ENCODE measurements at places on chromosomes 3 and 15.
A peak's percentile ranks its signal among the peaks of the same experiment; 100 is the strongest.

- no peak for DNase-seq
Measured at GRCh38 chr3:122305818-122306621, 19.0 kb upstream of the CSTA start.

GRCh38 chr15:35080226-35080625 is 4.9 kb downstream of the NANOGP8 start:
- DNase-seq: no peak

DNA sequence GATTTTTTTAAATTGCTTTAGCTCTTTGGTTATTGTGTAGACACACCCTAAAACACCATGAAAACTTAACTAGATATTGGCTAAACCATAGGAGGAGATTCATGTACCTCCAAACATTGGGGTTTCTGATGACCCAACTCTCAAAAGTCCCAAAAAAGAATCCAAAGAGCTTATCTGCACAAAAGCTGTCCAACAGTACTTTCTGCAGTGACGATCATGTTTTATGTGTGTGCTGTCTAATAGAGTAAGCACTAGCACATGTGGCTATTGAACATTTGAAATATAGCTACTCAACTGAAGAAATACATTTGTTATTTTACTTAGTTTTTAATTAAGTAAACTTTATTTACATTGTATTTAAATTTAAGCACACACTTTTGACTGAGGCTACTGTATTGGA is 818.2 kb upstream of the LMCD1 start:
- no peak for DNase-seq

DNA sequence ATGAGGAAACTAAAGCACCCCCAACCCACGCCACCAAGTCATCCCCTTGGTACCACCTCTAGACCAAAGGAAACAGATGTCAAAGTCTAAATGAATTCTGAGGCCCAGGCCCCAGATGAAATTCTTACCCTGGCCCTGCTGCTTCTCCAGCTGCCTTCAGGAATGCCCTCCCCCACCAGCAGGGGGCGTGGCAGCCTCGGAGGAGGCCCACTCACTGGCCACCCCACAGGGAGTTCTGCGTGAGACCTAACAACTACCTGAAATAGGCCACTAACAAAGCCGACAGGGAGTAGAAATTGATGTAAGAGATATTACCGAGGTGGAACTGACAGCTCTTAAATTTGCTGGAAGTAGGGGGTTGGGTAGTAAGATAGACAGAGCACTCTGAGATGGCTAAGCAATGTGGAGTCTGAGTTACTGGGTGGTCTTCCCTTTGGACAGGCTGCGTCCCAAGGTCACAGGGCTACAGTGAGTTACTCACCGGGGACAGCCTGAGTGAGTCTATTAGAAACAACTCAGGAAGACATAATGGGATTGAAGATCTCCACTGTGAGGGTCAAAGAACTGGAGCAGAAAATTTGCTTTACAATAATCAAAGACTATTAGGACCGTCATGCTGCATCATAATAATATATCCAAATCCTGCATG is 240.7 kb downstream of the SHOX2 start:
- DNase-seq: peak; percentile 18

GRCh38 chr3:154235330-154235729 is 89.0 kb downstream of the DHX36 start:
- DNase-seq: no peak

DNA sequence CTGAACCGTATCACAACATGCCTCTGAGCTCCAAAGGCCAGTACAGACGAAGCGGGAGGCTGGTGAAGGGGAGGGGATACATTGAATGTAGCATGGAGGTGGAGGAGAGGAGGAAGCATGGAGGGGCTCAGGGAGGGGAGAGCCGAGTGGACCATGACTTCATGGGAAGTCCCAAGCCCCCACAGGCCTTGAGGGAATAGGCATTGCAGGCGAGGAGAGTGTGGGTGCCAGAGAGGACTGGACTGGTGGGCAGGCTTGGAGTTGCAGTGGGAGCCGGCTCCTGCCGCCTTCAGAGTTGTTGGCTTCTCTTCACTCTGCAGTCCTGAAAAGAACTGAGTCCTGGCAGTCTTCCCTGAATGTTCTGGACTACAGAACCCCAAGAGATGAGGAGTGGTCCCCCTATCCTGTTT is 3.3 kb upstream of the RNU6-1 start:
- DNase-seq: no peak

GRCh38 chr3:126713199-126713598 is 9.2 kb downstream of the CHCHD6 start:
- DNase-seq: no peak

- DNase-seq: no peak
Measured at GRCh38 chr3:190620886-190621608, 107.2 kb downstream of the IL1RAP start.

- DNase-seq: peak; percentile 96
Measured at GRCh38 chr3:12663936-12664908, at the start of gene RAF1. Gene RAF1, minus strand, starts transcription at chr3:12664117. Its CDS starts 45,396 bp downstream, at chr3:12618721.

- no peak for DNase-seq
Measured at GRCh38 chr3:24305795-24306467, 188.7 kb downstream of the THRB start.

GRCh38 chr3:140288595-140288994 is 353.6 kb downstream of the CLSTN2 start:
- DNase-seq: no peak

GRCh38 chr15:31338879-31339557 is 12.4 kb downstream of the KLF13 start:
- DNase-seq: no peak

- DNase-seq: peak; percentile 83
Measured at GRCh38 chr15:73700041-73700842, 16.1 kb downstream of the CD276 start.

DNA sequence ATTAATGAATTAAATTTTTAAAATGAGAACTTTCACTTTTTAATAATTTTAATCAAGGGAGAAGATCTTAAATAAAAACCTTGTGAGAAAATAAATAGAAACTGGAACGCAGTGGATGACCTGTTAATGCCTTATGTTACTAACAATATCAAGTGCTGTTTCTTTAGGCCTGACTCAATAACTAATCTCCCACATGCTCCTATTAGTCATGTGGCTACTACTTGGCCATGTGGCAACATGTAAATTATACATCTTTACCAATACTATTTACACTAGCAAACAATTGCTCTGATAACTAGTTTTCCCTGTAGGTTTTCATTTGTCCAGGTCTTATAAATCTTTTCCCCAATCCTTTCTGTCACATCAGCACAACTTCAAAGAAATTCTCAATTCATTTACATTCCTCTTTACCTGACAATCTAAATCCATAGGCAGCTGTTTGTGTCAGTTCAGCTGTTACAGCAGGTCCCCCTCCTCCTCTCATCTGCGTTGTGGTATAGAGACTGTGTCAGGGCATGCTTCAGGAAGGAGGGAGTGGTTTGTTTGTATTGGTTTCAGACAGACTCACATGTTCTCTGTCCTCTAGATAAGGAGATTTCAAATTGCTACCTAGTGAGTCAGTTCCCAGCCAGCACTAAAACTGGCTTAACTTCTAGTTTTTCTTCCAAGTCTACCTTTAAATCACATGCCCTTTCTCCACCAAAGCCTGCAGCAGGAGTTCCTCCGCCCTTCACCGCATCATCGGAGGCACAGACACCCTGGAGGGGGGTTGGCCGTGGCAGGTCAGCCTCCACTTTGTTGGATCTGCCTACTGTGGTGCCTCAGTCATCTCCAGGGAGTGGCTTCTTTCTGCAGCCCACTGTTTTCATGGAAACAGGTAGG is 11.3 kb upstream of the C3orf52 start:
- DNase-seq: peak; percentile 59

GRCh38 chr15:40087068-40087810 is 21.4 kb downstream of the BMF start:
- DNase-seq: no peak

- no peak for DNase-seq
Measured at GRCh38 chr15:41881086-41881485, 12.8 kb downstream of the SPTBN5 start.

- DNase-seq: no peak
Measured at GRCh38 chr3:9861626-9862130, 17.9 kb upstream of the RPUSD3 start.

DNA sequence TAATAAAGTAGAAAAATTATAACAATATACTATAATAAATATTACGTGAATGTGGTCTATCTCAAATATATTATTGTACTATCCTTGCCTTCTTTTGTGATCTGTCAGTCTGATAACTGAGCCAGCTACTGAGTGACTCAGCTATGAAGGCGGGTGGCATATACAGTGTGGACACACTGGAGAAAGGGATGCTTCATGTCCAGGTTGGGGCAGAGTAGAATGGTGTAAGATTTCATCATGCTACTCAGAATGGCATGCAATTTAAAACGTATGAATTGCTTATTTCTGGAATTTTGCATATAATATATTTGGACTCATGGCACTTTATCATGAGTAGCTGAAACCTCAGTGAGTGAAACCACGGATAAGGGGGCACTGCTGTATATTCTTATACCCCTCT is 172.9 kb upstream of the TBC1D5 start:
- no peak for DNase-seq

DNA sequence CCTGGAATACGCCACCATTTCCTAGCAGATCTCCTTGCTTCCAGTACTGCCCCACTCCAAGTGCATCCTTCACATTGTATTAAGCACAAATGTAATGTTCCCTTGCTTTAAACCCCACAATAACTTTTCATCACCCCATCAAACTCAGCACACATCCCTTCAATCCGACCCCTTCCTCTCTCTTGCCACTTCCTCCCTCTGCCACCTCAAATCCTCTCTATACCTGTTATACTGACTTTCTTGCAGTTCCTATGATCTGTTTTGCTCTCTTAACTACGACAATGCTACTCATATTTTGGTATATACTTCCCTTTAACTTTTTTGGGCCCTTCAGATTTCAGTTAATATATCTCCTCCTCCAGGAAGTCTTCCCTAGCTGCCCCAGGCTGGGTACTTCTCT is 14.1 kb downstream of the PARL start:
- DNase-seq: no peak

DNA sequence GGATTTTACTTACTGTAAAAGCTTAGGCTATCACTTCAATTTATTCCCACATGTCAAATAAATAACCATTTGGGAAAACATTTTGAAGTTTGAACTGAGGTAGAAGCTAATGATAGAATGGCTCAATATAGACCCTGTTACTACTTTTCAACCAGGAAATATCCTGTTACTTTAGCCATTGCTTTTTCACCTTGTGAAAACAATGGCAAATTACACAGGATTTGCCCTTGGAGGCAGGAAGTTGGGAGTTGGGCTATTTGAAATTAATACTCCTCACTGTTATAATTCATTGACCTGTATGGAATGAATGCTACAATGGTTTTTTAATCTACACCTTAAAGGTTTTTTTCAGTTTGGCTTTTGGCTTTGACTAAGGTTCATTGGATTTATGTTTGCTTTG is 98.1 kb upstream of the UBE2E2 start:
- DNase-seq: no peak

DNA sequence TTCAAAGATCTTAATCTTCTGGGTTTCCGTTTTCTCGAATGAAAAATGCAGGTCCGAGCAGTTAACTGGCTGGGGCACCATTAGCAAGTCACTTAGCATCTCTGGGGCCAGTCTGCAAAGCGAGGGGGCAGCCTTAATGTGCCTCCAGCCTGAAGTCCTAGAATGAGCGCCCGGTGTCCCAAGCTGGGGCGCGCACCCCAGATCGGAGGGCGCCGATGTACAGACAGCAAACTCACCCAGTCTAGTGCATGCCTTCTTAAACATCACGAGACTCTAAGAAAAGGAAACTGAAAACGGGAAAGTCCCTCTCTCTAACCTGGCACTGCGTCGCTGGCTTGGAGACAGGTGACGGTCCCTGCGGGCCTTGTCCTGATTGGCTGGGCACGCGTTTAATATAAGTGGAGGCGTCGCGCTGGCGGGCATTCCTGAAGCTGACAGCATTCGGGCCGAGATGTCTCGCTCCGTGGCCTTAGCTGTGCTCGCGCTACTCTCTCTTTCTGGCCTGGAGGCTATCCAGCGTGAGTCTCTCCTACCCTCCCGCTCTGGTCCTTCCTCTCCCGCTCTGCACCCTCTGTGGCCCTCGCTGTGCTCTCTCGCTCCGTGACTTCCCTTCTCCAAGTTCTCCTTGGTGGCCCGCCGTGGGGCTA is at the start of the genes B2M and PATL2:
Gene B2M (plus strand): TSS at position 422 of the 647 bp plus-strand sequence. CDS start 30 bp downstream, at position 452.
Gene PATL2 (minus strand): TSS at position 228 of the 647 bp plus-strand sequence. CDS start 34,833 bp downstream, outside the sequence.
- DNase-seq: peak; percentile 53

- no peak for DNase-seq
Measured at GRCh38 chr3:13025090-13025489, 48.1 kb downstream of the IQSEC1 start.

GRCh38 chr15:100914876-100915275 is 4.3 kb upstream of the LRRK1 start:
- DNase-seq: no peak

- no peak for DNase-seq
Measured at GRCh38 chr3:117801912-117802239, 1092.3 kb downstream of the TUSC7 start.

DNA sequence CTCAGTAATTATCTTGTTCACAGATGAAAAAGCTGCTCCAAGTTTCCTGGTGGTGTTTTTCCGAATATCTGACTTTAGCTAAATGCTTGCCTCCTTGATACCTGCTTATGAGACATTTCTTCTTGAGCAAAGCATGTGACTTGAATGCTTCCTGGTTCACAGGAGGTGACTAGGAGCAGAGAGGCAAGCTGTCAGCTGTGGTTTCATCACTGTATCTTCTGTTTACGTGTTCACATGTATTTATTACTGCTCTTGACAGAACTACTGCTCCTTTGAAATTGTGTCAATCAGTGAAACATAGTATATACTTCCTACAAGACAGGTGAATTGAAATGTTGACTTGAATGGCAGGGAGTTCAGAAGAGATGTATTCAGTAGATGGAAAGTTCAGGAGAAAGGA is 8.9 kb upstream of the SPPL2A start:
- no peak for DNase-seq

GRCh38 chr15:74384881-74385643 is 17.6 kb upstream of the CYP11A1 start:
- no peak for DNase-seq

DNA sequence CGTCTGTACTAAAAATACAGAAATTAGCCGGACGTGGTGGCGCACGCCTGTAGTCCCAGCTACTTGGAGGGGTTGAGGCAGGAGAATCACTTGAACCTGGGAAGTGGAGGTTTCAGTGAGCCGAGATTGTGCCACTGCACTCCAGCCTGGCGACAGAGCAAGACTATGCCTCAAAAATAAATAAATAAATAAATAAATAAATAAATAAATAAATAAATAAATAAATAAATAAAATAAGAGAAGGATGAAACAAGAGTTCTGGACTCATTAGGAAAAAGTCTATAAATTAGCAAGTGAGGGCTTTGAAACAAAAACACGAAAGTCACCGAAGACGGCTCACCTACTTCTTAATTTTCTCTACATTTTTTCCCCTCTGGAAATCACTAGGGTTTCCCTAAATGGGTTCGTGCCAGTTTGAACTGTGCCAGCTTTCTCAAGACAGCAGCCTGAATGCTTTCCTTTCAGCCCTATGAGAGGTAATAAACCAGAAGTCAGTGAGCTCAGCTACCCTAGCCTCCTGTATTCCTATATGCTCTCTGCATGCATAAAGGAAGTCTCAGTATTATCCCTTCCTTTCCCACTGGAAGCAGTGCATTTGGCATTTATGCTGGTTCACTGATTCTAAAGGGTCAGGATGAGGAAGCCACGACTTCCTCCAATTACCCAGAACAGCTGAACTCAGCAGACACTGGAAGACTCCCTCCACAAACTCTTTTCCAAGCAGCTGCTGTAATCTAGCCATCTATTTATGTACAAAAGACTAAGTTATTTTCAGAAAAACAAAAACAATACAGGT is 266.9 kb downstream of the ZBBX start:
- no peak for DNase-seq

- DNase-seq: no peak
Measured at GRCh38 chr3:161781381-161781780, 284.8 kb downstream of the OTOL1 start.

All from HuH-7.5 (cell line).